ENCODE measurements at places on chromosomes 1 and 21. TPM values are rescaled to one million over a fixed set of nuclear protein-coding genes. Genes with fewer than 3 reads are reported as not detected.

DNA sequence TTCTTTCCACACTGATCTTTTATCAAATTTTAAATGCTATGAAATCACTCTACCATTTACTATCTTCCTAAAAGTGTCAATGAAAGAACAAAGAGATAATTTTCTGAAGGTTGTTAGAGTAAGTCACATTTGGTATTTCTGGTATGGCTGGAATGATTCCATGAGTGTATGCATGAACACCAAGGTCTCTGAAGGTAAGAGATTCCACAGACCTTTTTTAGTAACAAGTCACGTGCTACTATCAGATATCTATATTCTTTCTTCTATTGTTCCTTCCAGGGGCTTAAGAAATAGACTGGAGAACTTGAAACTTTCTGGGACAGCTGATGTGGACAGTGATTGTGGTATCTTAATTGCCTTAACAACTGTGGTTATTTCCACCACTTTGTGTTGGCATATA lies 265.0 kb downstream of the SDCCAG8 start:
- no peak for DNase-seq

OR14K1 gene
- polyA plus RNA-seq, result not detected

SPATA6 gene
- polyA plus RNA-seq, result 2.4 TPM

FMO5 gene
- 0.27 TPM for polyA plus RNA-seq

LIPI gene
- not detected for polyA plus RNA-seq

GRCh38 chr21:38798481-38798882 lies 7.2 kb upstream of the ETS2 start:
- DNase-seq, result no peak

TAS1R1 gene
- polyA plus RNA-seq, result 0.17 TPM

F5 gene
- polyA plus RNA-seq, result 0.02 TPM

GRCh38 chr21:42721341-42721824 lies 68.0 kb downstream of the PDE9A start:
- DNase-seq, result no peak

GRCh38 chr1:150076066-150076465 lies 8.5 kb downstream of the VPS45 start:
- DNase-seq, result no peak

GRCh38 chr1:204834752-204835151 lies 35.9 kb upstream of the NFASC start:
- no peak for DNase-seq

DNA sequence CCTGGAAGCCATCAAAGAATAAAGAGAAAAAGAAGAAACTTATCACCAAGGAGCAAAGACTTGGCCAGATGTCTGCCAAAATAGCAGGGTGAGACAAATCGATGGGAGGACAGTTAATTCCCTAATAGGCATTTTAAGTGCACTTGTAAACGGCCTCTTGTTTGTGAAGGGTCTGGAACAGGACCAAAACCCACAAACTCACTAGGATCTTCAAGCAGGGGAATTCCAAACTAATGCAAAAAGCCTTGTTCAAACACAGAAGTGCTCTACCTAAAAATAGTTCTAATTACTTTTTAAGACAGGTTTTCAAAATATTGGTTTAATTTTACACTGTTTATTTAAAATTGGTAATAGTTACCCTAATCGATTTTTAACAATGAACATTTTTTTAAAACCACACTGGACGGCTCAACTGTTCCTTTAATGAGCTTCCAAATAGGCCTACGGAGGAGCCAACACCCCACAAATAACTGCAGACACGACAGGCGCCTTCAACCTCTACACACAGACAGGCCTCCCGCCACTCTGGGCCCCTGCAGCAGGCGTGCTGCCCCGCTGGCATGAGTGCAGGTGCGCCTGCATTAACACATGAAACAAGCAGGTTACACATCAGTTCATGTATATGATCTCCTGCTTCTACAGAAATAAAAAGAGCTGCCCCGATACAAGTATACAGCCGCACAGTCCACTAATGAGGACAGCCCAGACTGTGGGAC lies 15.8 kb downstream of the UBE2G2 start:
- no peak for DNase-seq

DNA sequence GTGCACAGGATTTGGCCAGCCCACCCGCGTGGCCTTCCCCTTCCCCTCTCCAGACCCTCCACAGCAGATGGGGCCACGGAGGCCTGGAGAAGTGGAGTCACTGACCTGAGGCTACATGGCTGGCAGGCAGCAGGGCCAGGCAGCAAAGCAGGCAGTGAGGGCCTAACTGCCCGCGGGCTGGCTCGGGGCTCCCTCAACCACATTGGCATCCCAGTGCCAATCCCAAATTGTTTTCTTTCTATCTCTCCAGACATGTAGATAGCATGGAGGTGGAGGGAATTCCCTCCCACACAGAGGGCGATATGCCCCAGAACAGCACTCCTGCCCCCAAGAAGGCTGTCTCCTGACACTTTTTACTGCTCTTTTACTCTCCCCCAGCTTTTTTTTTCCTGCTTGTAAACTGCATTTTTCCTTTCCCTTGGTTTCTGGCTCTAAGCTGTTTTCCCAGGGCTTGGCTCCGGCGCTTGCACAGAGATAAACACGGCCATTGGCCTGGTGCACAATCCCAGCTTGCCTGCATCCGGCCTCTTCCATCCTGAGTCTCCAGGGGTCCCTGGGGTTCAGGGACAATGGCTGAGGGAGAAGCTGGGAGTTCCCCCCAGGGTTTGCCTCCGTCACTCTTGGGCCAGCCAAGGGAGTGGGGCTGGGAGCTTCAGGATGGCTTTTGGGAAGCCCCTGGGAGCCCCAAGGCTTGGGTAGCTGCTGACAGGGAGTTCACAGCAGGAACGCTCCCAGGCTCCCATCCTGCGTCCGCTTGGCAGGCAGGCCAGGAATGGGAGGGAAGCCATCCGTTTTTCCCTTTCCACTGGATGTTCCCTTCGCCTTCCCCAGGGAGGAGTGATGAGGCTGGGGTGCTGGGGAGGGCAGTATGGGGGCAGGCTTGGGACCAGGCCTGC lies 7.0 kb downstream of the EPHX1 start:
- DNase-seq, result no peak

GRCh38 chr1:26469558-26469957 lies 2.7 kb upstream of the HMGN2 start:
- no peak for DNase-seq

GRCh38 chr1:176789571-176790090 lies 326.7 kb downstream of the PAPPA2 start:
- DNase-seq, result no peak

DNA sequence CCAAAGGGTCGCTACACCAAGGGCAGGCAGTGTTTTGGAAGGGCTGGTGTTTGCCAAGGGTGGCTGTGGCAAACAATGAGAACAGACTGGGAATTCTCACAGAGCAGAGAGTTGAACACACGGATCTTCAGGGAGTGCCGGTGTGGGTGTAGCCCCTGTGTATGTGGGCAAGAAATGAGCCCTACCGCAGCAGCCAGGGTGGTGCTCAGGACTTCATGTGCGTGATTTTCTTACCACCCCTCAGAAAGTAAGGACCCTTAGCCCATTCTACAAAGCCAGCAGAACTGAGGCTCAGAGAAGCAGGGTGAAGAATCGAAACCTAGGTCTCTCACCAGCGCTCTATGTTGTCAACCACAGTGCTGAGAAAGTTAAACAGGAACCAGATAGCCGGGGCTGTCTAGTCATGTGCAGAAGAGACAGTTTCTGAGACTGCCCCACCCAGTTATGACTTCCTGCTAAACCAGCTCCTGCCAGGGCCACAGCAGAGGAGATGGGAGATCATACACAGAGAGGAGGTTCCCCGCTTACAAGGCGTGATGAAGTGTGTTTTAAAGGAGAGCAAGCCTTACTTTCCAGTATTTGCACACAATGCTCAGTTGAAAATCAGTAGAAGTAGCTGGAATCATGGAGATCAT lies 21.9 kb upstream of the MORC3 start:
- DNase-seq, result no peak

WNT9A gene
- polyA plus RNA-seq, result 2.2 TPM

DNA sequence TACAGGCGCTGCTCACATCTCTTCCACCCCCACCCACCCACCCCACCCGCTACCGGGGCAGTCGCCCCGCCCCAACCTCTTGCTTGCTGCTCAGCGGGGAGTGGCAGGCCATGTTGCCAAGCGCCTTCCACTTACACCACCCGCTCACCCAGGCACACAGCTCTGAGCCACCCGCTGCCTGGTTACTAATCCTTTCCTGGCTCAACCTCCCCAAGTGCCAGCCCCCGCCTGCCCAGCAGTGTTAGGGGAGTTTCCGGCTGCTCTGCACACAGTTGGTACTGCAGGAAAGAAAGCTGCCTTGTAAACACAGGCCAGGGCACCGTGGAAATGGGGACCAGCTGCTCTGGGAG lies 56.2 kb downstream of the LACTBL1 start:
- no peak for DNase-seq

- no peak for DNase-seq
Measured at GRCh38 chr1:186206048-186206570, 168.9 kb downstream of the TPR start.

GRCh38 chr1:67020304-67020703 lies 33.6 kb downstream of the SLC35D1 start:
- DNase-seq, result no peak

DNA sequence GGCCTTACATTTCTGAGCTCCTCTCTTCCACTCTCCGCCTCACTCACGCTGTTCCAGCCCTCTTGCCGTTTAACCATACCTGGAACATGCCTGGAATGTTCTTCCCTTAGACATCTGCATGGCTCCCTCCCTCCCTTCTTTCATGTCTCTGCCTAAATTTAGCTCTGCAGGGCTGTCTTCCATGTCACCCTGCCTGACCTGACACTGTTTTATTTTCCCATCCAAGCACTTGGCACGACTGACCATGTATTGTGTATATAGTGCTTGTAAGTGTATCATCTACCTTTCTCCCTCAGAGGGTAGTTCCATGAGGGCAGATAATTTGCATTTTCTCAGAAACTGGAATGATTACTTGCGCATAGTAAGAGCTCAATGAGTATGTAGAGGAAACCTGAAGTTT lies 47.3 kb downstream of the ST6GALNAC3 start:
- no peak for DNase-seq

GRCh38 chr1:37949524-37950152 lies 2.8 kb upstream of the INPP5B start:
- no peak for DNase-seq

TSACC gene
- 5.0 TPM for polyA plus RNA-seq

DNA sequence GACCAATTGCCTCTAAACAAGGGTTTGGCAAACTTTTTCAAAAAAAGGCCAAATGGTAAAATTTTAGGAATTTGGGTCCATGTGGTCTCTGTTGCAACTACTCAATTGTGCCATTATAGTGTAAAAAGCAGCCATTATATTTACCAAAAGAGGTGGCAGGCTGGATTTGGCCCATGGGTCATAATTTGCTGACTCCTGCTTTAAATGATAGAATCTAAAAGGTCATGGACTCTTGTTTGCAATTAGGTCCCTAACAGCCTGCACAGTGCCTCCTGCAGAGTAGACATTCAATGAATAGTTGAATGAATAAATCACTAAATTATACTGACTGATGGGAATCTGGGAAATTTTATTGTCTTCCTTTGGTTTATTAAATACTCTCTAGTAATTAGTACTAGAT lies 6.2 kb downstream of the BECN2 start:
- no peak for DNase-seq

IGSF3 gene
- 38.7 TPM for polyA plus RNA-seq

HSD17B7 gene
- polyA plus RNA-seq, result 31.0 TPM

PPIE gene
- polyA plus RNA-seq, result 49.4 TPM

- no peak for DNase-seq
Measured at GRCh38 chr1:150444232-150444631, 43.0 kb upstream of the TARS2 start.

DNA sequence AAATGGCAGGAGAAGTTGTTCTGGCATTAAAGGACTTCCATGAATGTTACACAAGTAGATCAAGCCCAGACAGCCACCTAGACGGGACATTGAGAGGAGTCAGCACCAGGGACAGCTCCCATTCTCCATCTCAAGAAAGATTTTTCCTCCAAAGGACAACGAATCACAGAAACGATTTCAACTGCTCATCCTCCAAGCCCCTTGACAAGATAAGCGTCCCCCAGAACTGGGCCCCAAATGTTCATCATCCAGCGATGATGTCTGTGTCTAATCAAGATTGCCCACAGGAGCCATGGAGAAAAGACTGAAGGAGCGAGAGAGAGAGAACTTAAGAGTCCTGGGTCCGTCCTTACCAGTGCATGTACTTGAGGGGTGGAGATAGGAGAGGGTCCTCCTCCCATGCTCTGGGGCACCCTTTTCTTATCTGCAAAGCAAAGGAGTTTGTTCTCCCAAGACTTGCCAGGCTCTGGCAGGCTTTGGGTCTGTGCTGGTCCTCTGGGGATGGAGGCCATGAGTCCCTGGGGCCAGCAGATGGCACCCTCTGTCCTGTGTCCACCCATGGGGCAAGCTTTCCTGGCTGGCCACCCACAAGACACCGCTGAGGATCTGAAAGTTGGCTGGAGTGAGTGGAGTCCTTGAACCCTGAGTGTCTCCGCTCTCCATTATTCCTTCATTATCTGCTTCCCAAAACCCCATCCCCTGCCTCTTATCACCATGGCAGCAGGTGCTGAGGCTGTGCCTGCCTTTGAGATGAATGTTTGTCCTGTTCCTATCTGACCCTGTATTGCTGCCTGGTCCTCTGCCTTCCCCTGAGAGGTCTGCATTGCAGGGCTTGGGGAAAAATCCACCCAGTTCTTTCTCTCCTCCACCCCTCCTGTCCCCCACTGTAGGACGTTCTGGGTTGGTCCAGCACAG lies 164.6 kb downstream of the ACTL8 start:
- peak; percentile 79 for DNase-seq

- no peak for DNase-seq
Measured at GRCh38 chr21:21102896-21103295, 104.7 kb downstream of the NCAM2 start.

DNA sequence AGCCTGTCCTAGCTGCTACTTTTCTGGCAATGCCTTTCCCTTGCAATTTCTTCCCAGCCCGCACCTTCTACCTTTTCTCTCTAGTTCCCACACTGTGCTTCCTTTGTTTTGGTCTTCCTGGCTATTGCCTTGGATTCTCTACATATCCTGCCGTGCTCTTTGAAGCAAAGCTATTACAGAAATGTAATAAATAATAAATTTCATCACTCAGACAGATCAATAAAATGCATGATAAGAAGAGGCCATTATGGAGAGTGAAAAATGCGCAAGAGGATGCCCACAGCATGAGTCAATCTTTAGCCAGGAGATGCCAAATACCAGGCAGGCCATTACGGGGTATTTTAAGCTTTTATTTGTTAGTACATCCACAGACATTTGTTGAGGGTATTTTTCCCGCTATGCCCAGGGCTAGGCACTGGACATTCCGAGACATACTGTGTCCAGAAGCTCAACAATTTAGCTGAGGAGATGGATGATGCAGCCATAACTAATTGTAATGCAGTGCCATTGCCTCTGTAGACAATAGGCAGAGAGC lies 163.6 kb downstream of the ST6GALNAC3 start:
- DNase-seq, result no peak

ALPL gene
- polyA plus RNA-seq, result 362 TPM

CELA2A gene
- polyA plus RNA-seq, result not detected

Data from H1 (cell line).